ENCODE measurements at places on chromosomes 12 and 14. TPM values are rescaled to one million over a fixed set of nuclear protein-coding genes. Genes with fewer than 3 reads are reported as not detected.

TAS2R8 gene
- not detected for total RNA-seq

DNA sequence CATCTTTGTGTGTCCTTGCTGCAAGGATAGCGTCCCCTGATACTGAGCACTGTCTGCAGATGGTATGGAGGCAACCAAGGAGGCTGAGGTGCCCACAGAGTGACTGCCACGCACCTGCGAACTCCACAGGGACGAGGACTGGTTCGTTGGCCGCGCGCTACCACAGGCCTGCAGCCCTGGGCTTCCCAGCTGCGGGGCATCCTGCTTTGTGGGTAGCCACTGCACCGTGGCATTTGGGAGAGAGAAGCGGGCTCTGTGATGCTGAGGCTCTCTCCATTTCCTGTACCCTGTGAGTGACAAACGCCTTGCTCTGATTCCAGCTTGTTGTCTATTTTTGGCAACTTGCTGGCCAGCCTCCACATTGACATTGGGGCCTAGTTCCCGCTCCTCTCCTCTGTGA, 76.3 kb downstream of the SLC15A4 start:
- no peak for DNase-seq

DNA sequence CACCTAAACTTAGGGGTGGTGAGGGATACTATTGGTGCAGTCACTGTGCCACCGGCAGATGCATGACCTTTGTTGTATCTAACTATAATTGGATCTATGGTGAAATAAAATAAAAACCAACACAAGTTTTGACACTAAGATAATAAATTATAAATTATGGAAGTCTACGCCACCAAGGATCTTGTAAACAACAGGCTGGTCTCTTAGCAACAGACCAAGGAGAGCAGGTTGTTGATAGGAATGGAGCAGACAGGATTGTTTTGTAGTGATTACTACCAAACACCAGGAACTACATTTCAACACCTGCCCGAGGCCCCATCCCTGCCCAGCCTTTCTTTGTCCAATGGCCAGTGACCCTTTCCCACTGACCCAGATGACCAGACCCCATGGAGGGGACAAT, 1178.0 kb downstream of the VRK1 start:
- DNase-seq, result no peak

- DNase-seq, result no peak
These were observed 336.3 kb downstream of the DAD1 start for GRCh38 chr14:22252686-22253085.

DNA sequence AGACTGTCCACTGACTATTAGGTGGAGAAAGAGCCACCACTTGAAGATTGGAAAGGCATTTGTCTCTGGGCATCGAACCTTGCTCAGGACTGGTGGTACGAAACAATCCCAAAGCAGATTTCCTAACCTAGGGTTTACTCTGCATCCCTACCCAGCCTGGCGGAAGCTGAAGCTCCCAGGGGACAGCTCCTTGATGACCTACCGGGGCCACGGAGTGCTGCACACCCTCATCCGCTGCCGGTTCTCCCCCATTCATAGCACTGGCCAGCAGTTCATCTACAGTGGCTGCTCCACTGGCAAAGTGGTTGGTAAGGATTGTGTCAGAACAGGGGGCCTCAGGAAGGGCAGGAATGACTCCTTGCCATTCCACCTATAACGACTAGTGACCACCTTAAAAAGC, 6.5 kb upstream of the NRL start:
- no peak for DNase-seq

GRCh38 chr12:23057571-23057970, 432.6 kb downstream of the ETNK1 start:
- DNase-seq, result no peak

DNA sequence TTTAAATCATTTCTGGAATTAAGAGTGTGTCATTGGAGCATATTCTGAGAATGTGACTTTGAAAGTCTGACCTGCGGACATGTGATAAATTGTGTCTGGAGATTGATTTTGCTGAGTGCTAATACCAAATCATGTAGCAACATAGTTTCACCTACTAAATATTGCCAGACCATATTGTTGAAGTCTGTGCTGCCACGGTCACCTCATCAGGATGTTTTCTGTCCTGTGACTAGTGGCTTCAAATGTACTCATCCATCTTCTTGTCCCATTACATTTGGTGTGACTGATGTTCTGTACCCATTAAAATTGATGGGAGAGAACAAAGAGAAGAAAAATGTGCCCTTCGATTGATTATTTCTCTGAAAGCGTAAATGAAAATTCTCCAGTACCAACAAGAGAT, 265.3 kb downstream of the PDZRN4 start:
- DNase-seq, result no peak

- peak; percentile 18 for DNase-seq
These were observed 11.2 kb downstream of the BCL2L14 start for GRCh38 chr12:12081836-12082497.

Data from Calu3 (cell line).